ENCODE measurements at places on chromosomes 11 and 22.

DNA sequence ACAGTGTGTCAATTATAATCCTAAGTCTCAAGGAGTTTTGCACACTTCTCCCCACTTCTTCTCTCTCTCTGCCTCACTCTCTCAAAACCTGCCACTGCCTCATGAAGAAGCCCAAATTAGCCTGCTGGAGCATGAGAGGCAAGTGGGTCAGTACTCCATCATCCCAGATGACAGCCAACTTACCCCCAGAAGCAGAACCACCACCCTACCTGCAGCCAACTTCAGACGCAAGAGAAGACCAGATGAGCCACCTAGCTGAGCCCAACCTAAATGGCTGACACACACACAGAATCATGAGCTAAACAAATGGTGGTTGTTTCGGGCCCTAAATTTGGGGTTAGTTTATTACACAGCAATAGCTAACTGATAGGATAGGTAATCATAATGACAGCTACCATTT is 61.2 kb downstream of the CD82 start:
- no peak for DNase-seq

GRCh38 chr11:8823174-8823742 is 87.7 kb upstream of the AKIP1 start:
- no peak for DNase-seq

DNA sequence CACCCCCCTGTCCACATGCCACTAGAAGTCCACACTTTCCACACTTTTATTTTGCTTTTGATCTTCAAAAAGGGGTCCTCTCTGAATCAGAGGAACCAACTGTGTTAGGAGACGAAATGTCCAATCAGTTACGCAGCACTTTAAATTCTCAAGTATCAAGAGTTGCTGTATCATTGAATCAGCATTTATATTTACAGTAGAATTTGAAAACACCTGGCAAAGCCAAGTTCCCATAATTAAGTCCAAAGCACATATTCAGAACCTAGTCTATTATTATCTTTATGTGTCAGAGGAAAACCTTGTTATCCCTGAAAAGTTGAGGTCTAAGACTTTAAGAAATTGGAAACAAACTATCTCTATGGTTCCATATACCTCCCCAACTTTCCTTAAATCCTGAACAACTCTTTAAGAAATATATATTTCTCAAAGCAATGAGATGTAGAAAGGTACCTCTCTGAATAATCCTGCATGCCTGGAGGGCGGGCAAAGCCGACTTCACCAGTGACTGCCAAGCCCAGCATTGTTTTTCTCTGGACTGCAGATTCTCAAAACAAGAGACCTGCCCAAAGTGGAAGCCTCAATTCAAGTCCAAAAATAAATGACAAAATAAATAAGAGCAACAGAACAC is 75.9 kb upstream of the ARFGAP3 start:
- no peak for DNase-seq

DNA sequence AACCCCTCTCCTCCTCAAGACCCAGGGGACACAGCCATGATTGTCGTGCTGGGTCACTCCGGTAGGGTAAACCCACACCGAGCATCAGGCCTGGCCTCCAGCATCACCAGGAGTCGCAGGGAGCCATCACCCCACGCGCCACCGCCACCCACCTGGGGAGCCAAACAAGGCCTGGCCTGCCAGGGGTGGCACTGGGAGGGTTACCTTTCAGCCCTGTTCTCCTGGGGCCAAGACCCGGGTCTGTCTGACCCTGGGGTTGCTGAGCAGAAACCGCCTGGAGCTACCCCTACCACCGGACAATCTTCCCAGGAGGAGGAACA is 39.3 kb upstream of the NNMT start:
- DNase-seq: no peak

DNA sequence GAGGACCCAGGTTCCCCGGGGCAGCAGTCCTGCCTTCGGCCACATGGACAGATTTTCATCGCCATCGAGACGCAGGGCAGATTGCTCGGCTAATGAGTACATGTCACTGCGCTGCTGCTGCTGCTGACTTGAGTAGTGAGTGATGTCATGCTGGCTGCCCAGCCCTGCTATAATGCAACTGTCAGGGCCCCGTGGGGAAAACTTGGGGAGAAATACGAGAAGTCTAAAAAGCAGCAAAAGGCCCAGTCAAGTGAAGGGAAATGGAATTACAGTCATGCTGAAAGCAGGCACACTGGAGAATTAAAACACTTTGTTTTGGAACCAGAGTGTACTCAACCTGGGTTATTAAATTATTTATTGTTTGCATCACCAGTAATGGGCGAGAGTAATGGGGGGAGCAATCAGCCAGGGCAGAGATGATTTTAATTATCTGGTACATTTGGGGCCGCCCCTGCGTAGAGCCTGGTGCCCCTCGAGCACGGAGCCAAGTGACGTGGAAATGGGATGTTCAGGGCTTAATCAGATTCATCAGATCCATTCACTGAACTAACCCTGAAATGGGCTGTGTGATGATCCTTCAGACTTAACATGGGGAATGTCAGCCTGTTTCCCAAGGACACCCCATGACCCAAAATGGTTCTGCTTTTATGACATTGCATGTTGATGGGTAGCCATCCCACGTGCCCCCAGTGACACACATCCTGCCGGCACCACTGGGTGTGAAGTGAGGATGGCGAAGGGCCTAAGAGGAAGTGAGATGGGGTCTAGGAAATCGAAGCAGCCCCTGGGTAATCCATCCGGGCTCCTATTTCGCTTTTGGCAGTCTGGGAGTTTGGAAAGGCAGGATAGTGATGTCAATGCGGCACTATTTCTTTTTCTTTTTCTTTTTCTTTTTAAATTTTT is 241.6 kb upstream of the CADM1 start:
- DNase-seq: no peak

DNA sequence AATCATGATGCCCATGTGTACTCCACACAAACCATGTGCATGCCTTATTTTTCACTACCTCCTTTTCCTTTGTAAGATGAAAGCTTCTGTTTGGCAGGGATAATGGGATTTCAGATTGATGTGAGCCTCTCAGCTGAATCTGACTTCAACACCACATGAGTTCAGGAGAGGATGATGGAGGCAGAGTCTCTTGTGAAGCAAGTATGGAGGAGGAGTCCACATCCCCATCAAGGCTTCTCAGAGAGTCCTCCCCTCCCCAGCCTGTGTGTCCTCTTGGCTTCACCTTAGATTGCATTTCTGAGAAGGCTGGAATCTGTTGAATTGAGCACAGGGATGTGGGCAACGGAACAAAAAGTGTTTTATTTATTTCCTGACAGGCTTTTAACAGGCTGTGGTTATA is 370.4 kb downstream of the FAT3 start:
- no peak for DNase-seq

- DNase-seq: no peak
Observed at GRCh38 chr22:42074132-42074811, at the start of gene PHETA2. Gene PHETA2, plus strand, starts transcription at chr22:42074248. Its CDS starts 3,046 bp downstream, at chr22:42077294.

All from NCI-H2227 treated with DMSO at 0.1 percent for 48 hours (cell line).